ENCODE measurements at places on chromosomes 7 and 10.

DNA sequence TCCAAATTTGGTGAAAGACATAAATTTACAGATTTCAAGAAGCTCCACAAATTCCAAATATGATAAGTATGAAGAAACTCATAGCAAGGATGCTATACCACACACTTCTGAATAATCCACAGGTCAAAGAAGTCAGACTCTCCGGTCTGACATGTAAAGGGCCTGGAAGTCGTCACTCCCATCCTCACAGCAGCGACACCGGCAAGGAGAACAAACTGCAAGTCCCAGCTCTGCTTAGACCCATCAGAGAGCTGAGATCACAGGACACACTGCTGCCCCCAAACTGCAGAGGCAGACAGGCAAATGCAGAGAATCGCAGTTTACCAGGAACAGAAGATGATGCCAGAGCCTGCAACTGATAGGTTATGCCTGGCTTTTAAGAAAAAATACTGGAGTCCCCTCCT lies 62.0 kb downstream of the AMZ1 start:
- no peak for DNase-seq

DNA sequence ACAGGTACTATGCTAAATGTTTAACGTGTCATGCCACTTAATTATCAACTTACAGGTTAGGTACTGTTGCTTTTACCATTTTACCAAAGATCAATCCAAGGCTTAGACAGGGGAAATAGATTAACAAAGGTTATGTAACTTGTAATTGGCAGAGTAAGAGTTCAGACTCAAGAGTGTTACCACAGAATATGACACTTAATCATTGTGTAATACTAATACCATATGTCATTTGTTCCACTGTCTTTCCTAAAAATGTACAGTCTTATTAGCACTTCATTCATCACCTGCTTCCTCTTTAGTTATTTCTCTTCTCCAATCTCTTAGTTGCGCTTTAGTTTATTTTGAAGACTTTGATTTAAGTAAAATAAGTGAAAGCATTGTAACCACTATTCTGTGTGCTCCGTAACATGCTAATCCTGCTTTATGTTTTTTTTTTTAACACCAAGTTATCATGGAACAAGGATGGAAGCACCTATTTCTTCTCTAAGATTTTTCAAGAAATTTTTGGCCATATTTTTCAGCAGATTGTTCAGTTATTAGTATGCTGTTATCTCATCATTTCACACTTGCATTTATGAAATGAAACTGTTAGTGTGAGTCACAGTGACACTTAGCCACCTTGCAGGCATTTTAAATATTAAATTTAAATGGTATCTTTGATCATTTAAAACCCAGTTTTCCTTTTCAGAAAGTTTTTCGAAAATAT lies 197.3 kb downstream of the PHF14 start:
- DNase-seq, result no peak

GRCh38 chr10:126177417-126178030 lies 210.8 kb downstream of the ADAM12 start:
- DNase-seq, result no peak

DNA sequence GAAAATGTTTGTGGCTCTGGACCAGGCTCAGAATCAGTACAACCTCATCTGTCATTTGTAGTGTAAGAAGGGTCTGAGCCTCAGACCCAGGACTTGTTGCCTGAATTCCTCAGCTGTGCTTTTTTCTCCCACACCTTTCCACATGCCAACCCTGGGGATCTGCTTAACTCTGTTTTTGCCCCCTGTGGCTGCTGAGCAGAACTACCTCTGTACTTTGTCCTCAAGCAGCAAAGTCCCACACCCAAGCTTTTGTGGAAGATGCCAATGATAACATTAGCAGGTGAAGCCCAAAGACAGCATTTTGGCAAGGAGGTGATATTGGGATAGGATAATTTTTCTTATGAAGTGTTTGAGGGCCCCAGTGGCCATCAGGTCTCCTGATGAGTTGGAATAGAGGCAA lies 5.8 kb upstream of the CYP2C18 start:
- DNase-seq, result no peak

DNA sequence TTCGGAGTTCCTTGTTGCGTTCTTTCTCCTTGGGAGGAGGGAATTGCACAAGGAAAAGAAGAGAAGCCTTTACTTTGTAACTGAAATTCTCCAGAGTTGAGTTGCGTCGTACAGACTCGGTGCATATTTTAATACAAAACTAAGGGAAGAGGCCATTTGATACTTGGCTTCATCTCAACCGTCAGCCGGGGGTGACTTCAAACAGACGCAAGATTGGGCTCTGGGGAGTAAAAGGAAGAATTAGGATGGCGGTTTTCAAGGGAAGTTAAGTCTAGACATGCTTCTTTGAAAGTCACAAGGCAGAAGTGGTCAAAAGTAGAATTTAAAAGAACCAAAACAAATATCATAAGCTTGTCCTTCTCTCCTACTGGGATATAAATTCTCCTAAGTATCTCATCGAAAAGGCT lies 1.6 kb downstream of the PRR15 start:
- DNase-seq, result no peak

DNA sequence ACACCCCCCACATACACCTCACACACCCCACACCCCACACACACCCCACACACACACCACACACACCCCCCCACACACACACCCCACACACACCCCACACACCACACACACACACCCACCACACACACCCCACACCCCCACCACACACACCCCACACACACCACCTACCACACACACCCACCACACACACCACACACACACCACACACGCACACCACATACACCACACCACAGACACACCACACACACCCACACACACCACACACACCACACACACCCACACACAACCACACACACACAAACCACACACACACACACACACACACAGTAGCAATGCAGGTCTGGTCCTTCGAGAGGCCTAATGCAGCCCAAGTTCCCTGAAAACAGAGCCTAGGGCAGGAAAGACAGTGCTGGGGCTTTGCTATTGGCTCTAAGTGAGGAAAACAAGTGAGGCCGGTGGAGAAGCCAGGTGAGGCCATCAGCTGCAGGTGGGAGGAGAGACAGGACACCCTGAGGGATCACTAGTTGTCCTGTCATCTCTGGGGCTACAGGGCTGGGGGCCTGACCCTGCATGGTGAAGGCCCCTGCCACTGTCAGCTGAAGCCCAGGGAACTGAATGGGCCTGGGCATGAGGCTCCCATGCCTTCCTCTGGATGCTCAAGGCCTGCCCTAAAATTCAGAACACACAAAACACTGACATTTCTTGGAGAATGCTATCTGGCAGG lies 92.6 kb downstream of the CYTH3 start:
- DNase-seq, result no peak
